ENCODE measurements at places on chromosomes 11 and 22.

DNA sequence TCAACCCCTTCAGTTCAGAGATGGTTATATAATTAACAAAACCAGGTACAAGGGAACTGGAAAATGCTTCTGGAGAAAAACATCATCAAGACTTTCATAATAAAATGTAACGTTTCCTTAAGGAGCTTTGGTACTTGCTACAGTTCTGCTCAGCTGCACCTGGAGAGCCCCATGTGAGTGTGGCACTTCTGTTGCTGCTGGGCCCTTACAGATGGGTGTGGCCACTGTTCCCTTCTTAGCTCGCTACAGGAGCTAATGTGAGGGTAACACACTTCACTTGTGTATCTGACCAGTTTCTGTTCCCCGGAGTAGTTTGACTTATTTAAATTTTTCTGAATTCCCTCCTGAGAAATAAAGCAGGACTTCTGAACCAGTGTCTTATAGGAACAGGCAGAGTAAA is 4.0 kb downstream of the POU2AF3 start:
- DNase-seq = no peak

- DNase-seq = no peak
Observed at GRCh38 chr11:23099256-23099655, 239.0 kb upstream of the CCDC179 start.

DNA sequence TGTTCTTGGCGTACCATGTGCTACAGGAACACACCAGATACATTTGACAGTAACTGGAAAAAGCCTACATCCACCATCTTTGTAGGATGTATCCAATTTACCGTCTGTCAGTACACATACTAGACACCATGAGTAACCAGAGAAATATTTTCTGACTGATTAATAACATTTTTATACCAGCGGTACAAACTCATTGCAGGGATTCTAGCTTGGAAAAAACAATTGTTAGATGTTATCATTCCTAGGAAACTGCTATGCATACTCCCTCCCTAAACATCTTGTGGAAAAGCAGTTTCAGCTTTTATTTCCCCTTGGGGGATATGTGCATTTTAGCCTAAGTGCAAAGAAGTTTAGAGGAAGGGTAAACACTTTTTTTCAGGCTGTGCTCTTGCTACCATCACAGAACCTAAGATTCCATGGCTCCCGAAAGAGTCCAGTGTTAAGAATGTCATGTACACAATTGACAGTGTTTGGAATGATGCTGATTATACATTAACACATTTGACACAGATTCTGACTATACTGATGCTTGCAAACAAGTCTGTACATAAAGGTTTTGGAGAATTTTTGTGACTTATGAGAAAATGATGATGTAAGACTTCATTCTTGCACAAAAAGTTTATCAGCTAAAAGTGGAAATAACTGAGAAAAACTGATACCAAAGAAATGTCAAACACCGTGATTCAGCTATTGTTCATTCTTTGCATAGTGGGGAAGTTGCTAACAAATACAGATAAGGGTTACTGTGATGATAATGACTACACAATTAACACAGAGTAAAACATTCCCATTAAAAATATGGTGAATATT is 23.7 kb downstream of the NCF4 start:
- DNase-seq = no peak

GRCh38 chr11:73233692-73234470 is 15.8 kb downstream of the P2RY2 start:
- no peak for DNase-seq
